Stimulated activated CD4-positive, alpha-beta T cell treated with anti-CD3 and anti-CD28 coated beads, Interleukin-15, amount 100 ng/mL, for 24 hours (primary cell): ENCODE measurements at places on chromosomes 12 and 14.
A peak's percentile ranks its signal among the peaks of the same experiment; 100 is the strongest.

GRCh38 chr12:90455756-90456155 lies 499.2 kb downstream of the CCER1 start:
- no peak for DNase-seq

DNA sequence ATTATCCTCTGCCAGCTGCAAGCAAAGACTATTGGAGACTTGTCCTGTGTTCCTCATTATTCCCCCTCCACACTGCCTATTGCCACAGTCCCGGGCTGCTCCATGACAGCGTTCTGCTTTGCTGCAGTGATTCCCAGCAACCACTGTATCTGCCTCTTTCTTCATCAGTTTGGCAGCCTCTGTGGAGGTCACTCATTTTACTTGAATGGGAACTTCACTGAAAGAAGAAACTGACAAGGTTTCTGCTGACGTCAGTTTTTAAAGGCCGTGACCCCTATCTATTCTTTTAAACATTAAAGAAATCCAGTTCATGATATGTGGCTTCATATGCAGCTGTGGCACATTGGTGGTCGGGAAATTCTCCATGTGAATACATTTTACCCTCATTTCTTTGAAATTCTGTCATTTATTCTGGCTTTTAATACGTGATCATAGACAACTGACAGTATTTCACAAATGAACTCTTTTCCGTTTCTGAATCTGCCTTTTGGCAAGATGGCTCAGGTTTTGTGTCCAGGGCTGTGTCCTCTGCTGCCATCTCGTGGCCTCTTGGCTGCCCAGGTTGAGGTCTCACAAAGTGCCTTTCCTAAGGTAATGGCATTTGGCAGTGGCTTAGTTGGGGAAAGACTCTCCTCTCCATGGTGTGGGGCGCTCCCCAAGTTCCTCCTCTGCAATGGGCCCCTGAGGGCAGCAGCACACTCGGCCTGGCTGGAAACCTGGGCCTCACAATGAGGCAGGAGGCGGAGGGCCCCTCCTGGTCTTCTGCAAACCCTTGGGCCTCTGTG lies 5.8 kb downstream of the TMEM253 start:
- peak; percentile 83 for DNase-seq

GRCh38 chr14:77347751-77348150 lies 26.9 kb downstream of the GSTZ1 start:
- no peak for DNase-seq

DNA sequence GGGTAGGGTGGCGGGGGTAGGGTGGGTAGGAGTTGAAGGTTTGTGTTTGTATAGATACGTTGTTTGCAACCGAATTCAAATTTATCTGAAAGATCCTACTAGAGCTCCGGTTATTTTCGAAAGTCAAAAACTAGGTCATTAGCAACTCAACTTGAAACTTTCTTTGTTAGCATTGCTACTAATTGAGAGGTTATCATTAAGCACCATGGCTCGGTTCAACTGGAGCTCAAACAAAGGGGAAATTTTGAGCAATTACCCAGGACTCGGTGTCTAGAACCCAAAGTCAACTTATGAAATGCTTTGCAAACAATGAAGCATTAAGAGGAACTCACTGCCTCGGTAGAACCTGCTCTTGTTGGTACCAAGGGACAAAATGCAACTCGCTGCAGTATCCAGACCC lies 207.7 kb downstream of the BCAT1 start:
- no peak for DNase-seq

DNA sequence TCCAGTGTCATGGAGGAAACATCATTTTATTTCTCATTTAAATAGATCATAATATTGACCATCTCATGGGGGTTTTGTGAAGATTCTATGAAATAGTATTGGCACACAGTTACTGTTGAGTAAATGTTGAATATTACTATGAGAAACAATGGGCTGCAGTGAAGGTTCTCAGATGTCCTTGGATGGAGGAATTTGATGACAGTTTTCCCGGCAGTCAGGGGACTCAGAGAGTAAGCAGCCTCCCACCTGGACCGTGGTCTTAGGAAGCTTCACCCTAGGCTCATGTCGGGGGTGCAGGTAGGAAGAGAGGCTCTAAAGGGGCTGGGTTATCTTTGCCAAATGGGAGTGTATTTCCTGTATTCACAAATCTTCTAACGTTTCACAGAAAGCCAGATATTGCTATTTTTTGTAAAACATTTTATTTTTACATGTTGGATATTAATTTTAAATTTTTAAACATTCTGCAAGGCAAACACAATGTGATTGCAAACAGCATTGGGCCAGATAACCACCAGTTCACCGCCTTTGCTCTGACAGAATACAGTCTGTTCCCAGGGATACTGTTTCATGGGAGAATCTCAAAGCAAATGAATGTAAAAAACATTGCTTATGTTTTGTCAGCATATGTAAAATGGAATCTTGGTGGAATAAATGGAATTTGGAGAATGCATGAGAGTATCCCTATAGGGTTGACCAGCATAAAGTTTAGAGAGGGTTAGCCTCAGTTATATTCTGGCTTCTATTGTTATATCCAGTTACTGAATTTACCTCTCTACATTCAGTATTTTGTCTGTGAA lies 380.8 kb upstream of the TMEM132C start:
- DNase-seq: no peak

DNA sequence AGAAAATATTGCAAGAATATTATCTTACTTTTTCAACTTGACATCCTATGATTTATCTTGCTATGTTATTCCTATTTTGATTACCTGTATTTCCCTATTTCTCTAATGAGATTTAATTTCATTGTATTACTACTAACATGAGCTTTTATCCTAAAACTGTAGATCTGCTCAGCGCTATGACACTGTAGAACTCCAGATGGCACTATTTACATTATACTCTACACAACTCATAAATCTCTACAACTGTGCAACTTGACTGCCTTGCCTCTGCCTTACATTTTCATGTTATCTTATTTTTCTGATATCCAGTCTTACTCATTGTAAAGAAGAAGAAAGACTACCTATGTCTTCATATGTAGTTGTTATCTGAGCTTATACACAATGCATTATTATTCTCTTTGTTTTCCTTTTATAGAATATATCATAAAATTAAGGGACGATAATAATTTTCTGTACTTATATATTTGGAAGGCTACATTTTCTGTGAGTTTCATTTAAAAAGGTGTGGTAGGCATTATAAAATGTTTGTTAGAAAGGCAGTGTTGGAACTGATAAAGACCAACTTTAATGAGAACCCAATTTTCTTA lies 24.1 kb downstream of the NUP37 start:
- DNase-seq: no peak

DNA sequence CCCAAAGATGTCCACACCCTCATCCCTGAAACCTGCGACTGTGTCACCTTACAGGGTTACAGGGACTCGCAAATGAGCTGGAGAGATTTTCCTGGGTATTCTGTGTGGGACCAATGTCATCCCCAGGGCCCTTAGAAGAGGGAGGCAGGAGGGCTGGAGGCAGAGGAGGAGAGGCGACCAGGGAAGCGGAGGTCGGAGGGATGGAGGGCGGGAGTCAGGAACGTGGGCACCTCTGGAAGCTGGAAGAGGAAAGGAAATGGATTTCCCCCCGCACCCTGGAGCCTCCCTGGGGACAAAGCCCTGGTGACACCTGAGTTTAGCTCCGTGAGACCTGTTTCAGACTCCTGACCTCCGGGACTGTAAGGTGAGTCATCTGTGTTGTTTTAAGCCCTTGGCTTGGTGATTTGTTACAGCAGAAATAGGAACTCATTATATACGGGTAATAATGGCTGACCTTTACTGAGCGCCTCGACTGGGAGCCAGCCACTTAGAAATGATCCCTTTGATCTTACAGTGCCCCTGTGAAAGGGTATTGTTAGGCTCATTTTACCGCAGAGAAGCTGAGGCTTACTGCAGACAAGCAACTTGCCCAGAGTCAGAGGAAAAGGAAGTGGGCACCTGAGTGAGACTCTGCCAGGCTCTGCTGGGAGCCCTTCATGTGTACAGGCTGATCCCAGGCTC lies 29.3 kb upstream of the FZD10 start:
- DNase-seq: no peak

DNA sequence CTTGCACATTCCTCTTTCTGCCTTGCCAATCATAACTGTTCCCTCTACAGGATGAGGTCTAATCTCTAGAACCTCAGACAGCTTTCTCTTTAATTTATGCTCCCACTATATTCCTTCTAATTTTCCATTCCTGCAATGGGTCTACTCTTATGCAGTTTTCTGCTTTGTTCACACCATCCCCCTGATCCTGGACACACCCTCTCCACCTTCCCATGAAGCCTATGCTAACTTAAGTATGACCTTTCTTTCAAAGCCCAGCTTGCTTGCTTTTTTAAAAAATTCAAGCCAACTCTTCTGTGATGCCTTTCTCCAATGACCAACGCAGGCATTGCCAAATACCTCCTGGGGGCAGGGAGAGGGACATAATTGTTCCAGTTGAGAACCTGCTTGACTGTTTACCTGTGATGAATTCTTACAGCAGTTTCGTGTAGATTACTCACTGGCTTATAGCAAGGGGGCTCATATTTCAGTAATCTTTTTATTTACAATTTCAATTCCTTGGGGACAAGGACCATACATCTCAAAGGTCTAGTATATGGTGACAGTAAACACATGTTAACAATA lies 7.8 kb downstream of the SLC38A1 start:
- no peak for DNase-seq

GRCh38 chr14:65237023-65237814 lies 134.9 kb upstream of the MAX start:
- DNase-seq: no peak

DNA sequence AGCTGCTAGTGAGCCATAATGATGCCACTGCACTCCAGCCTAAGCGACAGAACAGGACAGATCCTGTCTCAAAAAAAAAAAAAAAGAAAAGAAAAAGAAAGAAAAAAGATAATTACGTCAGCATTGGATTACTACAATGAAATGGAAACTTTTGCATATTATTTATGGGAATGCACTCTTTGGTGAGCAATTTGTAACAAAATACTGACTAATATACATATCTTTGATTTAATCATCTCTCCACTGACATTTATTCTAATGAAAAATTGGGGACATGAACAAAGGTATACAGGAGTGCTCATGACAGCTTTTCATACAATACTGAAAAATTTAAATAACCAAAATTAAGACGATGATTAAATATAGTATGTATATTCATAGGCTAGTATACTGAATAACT lies 27.9 kb upstream of the HECTD1 start:
- DNase-seq: no peak

DNA sequence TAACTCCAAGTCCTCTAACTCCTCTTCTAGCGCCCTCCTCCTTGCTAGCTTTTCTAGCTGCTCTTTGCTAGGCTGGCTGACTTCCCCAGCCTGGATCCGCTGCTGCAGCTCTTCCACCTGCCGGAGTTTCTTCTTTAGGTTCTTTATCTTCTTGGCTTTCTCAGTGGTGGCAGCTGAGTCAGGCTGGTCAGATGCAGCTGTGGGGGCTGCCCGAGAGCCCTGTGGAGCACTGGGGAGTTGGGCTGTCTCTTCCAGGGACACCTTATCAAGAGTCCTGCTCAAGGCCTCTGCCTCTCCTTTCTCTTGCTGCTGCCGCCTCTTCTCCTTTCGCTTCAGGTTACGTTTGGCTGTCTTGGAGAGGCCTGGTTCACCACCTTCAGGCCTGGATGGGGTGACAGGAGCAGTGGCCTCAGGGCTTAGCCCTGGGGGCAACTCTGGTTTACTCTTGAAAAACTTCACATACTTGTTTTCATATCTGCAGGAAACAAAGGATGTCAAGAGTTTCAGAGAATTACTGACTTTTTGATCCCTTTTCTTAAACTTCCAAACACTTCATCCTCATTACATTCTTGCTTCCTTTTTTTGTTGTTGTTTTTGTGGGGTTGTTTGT lies 25.7 kb downstream of the PYM1 start:
- no peak for DNase-seq

DNA sequence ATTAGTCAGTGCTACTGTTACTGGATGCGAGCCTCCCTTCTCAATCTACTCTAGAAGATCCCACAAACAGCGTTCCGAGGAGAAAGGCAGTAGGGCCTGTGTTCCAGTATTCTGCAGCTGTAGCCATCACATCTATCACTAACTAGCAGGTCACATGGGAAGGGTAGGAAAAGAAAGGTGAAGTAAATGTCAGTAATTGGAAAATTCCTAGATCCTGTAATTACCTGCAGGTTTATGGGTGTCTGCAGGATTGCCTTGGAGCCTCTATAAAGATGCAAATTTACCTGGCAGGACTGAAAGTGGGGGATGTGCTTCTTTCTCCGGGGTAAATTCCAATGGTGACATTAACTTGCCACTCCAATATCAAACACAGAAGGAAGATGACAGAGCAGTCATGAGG lies 77.8 kb downstream of the FERMT2 start:
- DNase-seq: no peak

GRCh38 chr14:89731396-89731933 lies 223.1 kb downstream of the EFCAB11 start:
- DNase-seq: no peak

GRCh38 chr14:49972131-49972671 lies 79.3 kb downstream of the ARF6 start:
- no peak for DNase-seq

DNA sequence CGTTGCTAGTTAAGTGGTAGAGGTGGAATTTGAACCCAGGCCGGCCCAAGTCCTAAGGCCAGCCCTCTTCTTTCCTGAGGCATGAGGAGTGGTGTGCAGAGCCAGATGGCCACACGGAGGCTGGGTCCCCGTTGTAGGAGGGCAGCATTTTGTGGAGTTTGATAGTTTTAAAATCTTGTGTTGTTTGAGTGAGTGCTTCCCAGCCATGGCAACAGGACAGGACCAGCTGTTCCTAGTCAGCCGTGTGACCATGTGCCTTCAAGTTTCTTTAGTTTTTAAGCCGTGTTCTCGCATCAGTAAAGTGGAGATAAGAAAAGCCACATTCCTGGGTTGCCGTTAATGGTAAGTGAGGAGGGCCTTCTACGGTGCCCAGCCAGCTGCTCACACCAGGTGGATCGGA lies 44.4 kb downstream of the UBE3B start:
- no peak for DNase-seq

GRCh38 chr14:26841326-26841725 lies 243.5 kb upstream of the NOVA1 start:
- DNase-seq: no peak

GRCh38 chr12:5348491-5348890 lies 83.4 kb upstream of the NTF3 start:
- no peak for DNase-seq

DNA sequence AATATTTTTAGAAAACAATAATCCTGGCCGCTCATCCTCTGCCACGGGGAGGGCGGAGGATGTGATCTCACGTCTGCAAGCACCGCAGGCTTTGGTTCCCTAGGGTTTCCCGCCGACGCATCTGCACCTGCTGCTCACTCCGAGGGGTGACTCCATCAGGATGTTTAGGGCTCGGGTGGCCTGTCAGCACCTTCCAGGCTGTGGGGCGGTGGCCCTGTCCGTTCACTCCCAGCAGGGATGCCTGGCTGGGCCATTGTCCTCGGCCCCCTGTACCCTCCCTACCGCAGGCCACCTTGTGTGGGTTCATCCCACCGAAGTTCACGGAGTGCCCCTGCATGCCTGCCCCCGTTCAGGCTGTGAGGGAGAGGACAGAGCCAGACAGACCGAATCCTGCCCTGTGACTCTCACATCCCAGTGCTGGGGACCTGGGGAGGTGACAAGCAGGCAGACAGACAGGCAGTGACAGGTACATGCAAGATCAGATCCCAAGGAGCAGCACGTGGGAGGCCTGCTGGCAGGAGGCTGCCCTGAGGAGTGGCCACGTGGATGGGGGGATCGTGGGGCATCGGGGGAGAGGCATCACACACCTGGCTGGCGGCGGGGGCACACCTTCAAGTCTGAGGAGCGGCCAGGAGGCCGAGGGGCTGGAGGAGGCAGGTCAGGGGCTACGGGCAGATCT lies 112.6 kb downstream of the ADGRD1 start:
- DNase-seq: no peak

GRCh38 chr14:35818346-35819115 lies 7.6 kb upstream of the BRMS1L start:
- peak; percentile 23 for DNase-seq
